Suppressor macrophage treated with lipopolysaccharide for 1 hour (primary cell): ENCODE measurements at places on chromosomes 12 and 14.
A peak's percentile ranks its signal among the peaks of the same experiment; 100 is the strongest.

GRCh38 chr12:131539381-131539780 is 171.5 kb upstream of the SFSWAP start:
- DNase-seq: no peak

GRCh38 chr14:37343307-37344094 is 145.8 kb downstream of the MIPOL1 start:
- DNase-seq: no peak

DNA sequence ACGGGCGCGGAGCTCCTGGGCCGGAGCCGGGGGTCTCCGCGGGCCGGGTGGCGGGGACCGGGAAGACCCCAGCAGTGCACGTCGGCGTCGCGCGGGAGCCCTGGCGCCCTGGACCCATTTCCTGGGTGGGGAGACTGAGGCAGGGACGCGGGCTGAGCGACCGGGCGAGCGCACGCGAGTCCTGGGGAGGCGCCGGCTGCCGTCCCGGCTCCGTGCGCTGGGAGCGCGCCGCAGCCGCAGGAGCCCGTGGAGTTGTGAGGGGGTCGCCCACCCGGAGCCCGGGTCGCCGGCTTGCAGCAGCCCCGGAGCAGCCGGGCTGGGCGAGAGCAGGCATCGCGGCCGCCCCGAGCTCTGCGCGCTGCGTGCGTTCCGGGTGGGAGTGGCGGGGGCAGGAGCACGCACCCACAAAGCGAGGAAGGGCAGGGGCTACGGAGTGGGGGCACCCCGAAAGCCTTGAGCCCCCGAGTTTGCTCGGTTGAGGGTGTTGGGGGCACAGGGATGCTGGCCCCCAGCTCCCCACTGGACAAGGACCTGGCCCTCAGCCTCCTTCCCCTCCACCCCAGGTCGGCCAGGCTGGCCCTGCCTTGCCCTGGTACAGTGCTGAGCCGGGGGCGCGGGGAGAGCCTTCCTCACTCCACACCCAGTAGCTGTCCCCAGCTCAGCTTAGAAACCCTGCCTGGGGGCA is 620 bp downstream of the MMP17 start:
- peak; percentile 60 for DNase-seq

DNA sequence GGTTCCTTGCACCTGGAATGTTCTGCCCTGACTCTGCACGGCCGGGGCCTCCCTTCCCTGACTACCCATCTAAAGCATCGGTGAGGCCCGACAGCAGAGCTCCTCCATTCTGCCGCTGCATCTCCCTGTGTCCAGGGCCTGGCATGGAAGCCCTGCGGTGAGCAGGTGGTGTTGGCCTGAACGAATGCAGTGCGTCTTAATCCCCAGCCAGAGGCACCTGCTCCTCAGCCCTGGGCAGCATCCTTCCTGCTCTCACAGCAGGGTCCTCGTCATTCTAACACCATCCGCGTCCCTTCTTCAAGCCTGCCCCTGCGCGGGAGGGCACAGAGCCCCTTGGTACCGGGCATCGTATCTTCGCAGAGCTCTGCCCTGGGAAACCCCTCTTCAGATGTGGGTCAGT is 15.4 kb downstream of the BEGAIN start:
- DNase-seq: no peak

DNA sequence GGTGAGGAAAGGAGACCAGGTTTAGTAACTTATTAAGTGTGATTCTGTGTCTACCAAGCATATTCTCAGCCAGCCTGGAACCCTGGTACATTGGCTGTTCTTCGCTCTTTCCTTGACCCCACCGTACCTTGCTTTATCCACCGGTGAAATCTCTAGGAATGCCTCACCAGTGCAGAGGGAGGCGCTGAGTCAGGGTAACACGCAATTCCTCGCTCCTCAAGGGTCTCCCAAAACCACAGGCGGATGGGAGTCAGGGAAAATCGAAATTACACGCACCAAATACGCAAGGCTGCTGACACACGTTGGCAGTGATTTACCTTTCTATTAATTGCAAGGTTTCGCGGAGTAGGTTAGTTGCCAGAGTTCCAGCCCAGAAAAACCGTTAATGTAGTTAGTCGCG is 845 bp downstream of the L3HYPDH start:
- no peak for DNase-seq

DNA sequence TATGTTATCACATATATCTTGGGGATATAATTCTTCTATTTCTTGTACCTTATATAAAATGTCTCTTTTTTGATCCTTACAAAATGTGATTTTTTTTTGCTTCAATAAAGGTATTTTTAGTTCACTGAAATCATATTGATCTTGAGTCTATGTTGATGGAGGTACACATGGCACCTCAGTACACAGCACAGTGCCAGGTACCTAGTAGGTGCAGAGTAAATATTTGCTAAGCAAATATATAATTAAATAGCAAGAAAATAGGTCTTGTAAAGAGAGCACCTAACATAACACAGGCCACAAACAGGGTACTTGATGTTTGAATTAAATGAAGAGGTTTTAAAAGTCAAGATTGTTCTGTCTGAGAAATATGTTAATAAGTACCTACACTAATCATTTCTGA is 69.7 kb downstream of the CIT start:
- no peak for DNase-seq

- DNase-seq: peak; percentile 10
Observed at GRCh38 chr14:55730592-55731310, 150.7 kb downstream of the KTN1 start.

GRCh38 chr12:33670284-33670683 is 230.7 kb upstream of the SYT10 start:
- DNase-seq: no peak

- DNase-seq: no peak
Observed at GRCh38 chr12:67241482-67241881, 27.7 kb upstream of the CAND1 start.

DNA sequence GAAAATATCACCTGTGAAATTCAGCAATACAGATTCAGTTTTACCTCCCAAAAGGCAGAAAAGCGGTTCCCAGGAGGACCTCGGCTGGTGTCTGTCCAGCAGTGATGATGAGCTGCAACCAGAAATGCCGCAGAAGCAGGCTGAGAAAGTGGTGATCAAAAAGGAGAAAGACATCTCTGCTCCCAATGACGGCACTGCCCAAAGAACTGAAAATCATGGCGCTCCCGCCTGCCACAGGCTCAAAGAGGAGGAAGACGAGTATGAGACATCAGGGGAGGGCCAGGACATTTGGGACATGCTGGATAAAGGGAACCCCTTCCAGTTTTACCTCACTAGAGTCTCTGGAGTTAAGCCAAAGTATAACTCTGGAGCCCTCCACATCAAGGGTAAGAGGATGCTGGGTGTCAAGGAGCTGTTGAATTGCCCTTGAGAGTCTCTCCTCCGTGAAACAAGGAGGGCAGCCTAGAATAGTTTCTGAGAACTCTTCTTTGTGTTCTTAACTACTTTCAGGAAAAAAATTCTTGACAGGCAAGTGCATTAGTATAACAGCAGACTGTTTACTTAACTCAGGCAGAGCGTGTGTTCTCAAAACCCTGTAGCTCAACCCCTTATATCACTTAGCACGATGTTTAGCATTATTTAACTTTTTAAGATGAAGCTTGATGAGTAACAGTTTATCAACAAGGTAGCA is 7.7 kb downstream of the TDP1 start:
- DNase-seq: no peak

- no peak for DNase-seq
Observed at GRCh38 chr12:98127854-98128253, 387.5 kb upstream of the TMPO start.

GRCh38 chr12:22121224-22121623 is 75.2 kb downstream of the CMAS start:
- DNase-seq: peak; percentile 25

GRCh38 chr12:89067421-89068187 is 284.7 kb downstream of the DUSP6 start:
- peak; percentile 91 for DNase-seq

GRCh38 chr12:49803693-49804450 is 24.3 kb downstream of the NCKAP5L start:
- no peak for DNase-seq

DNA sequence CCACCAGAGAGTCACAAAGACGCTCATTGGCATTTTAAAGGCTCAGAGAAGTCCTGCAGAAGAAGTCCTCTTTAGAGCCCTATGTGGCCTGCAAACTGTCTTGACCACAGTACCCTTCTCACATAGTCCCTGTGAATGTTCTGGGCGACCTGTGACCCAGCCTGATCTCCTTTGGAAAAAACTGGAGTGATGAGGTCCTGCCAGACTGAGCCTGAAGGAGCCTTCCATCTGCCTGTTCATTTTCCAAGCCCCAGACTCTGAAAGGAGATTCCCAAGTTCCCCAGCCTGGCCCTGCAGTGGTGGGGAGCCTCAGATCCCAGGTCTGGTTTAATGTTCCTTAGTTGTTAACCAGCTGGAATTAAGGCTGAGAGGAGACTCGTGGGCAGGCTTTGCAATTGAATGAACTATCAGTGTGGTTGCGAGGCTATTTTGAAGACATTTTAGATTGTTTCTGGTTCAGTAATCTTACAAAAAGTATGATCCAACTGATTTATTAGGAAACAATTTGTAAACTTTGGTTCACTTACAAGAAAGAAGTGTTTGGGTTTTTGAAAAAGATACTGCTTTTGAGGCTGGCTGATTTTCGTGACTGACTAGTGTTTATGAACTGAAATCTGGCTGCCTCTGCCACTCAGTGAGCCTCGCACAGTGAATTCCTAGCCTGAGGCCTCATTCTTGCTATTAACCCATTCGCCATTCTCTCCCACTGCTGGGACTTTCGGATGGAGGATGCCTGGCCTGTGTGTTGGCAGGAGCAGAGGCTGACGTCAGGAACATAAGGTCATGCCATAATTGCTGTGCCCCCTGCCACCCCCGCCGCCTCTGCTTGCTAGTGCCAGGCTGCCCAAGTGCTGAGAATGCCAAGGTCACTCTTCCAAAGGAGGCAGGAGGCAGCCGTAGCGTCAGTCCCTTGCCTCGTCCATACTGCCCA is 249.0 kb downstream of the CACNA1C start:
- DNase-seq: no peak

GRCh38 chr12:91252341-91252740 is 69.7 kb upstream of the DCN start:
- no peak for DNase-seq
